CD4-positive, alpha-beta T cell treated with Interleukin-21 for 1 hour (primary cell): ENCODE measurements at places on chromosomes 7 and 10.

GRCh38 chr10:114167985-114168384, 6.0 kb downstream of the CCDC186 start:
- no peak for DNase-seq

DNA sequence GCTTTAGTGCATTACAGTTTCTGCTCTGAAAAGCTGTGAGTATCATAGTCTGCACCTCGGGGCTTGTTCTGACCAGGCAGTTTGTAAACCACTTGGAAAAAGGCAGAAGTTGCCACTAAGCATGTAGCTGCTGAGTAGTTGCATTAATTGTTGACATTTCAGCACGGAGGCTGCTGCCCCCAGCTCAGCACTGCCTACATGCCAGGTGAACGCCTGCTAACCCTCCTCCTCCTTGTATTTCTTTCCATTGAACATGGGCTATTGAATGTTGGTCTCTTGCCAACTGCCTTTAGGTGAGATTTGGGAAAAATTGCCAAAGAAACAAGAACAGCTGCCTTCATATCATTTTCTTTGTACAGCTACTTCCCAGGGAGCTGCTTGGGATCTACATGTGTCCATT, 164.2 kb downstream of the RAPGEF5 start:
- DNase-seq: no peak

DNA sequence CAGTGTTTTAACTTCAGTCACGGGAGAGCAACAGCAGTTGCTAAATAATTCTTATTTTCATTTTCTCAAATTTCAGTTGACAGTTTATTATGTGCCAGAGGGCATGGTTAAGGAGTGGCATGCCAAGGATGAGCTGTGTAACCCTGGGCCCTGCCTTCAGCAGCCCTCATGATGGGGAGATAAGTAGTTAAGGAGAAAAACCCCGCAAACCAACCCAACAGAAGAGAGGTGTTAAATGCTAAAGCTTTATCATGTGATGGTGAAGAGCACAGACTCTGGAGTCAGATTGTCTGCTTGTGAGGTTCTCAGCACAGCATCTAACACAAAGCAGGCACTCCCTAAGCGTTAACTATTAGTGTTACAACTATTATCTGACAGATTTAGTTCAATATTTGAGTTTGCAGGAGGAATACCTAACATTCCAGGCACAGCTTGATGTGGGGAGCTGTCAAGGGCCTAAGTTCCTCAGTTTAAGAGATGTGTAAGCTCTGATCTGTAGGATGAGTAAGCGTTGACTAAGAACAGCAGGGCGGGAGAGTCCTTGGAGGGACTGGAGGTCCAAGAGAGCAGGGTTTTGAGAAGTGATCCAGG, 29.6 kb downstream of the STAM start:
- no peak for DNase-seq

DNA sequence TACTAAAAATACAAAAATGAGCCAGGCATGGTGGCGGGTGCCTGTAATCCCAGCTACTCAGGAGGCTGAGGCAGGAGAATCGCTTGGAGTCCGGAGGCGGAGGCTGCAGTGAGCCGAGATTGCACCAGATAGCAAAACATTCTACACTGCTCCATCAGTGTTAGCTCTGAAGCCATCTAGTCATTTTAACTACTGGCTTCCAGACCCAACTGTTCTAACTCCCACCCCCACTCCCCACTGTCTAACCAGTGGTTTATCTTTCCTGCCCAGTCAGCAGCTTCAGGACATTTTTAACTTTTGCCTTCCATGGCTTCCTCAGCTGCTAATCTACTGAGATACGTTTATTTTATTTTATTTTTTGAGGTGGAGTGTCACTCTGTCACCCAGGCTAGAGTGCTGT, 6.2 kb upstream of the FRAT1 start:
- no peak for DNase-seq

- DNase-seq: no peak
Observed at GRCh38 chr10:129883029-129883428, 81.0 kb downstream of the EBF3 start.

DNA sequence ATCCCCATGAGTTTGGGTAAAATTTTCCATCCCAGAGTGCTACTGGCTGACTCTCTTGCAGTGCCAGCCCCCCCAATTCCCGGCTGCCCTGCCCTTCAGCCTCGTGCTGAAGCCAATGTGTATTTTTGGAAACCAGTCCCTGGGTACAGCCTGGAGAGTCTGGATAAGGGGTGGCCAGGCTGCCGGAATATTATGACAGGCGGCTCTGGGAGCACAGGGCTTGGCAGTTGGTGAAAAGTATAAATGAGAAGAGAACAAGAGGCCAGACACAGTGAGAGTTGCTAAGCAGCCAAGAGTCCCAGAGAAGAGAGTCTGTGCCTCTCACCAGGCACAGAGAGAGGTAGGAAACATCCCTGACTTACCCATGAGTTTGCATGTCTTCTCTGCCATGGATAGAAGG, 53.6 kb downstream of the TMEM130 start:
- DNase-seq: no peak

GRCh38 chr10:130897815-130898214, 413.7 kb downstream of the TCERG1L start:
- no peak for DNase-seq

DNA sequence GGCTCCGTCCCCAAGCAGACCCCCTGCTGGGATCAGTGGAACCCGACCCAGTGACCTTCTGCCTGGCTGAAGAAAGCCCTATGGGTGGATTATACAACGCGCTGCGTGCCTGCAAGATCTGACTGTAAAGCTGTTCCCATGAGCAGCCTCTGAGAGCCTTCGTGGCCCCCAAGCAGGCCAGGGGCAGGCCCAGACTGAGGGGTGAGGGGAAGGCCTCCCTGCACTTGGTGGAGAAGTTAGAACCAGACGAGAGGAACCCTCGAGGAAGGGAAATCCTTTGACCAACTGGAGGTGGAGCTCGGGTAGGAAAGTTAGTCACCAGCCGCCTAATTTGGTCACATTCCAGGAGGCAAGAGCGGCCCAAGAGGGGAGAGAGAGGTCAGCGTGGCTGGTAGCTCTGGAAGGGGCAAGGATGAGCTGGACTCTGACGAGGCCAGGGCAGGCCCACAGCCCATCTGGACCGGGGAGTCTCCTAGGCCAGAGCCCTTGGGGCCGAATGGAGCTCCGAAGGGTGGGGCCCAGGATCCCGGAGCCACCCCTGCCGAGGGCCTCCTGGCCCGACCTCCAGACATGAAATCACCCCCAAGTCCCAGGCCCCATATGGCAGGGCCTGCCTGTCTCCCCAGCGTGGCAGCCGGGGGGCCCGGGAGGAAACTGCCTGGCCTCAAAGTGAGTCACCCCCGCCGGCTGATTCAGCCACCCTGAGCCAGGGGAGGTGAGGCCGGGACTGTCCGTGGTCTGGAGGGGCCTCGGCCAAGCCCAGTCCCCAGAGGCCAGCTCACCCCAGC, 23.3 kb upstream of the PDGFA start:
- no peak for DNase-seq

GRCh38 chr7:2241580-2242540, at the start of the genes MRM2 and NUDT1:
TSS of gene MRM2 (minus strand) at chr7:2242205. CDS start at chr7:2242169, 36 bp downstream.
TSS of gene NUDT1 (plus strand) at chr7:2242226. CDS start at chr7:2244575, 2,349 bp downstream.
- DNase-seq: peak; percentile 71

GRCh38 chr7:74010407-74010806, 17.6 kb upstream of the ELN start:
- DNase-seq: no peak

DNA sequence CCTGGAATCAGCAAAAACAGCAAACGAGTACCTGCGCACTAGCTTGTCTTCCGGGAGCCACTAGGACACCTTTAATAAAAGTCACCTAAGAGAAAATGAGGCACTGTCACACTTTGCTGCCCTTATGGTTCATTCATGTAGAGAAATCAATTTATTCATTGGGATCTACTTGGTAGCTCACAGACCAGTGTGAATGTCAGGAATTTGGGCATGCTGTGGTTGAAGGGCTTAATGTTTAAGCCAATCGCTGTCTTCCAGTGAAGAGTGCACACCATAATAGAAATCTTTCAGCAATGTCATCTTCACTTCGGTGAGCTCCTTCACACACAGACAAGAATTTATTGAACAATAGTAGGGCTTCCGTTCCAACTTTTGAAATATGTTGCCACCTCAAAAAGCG, 65.1 kb downstream of the MARCHF5 start:
- DNase-seq: no peak

DNA sequence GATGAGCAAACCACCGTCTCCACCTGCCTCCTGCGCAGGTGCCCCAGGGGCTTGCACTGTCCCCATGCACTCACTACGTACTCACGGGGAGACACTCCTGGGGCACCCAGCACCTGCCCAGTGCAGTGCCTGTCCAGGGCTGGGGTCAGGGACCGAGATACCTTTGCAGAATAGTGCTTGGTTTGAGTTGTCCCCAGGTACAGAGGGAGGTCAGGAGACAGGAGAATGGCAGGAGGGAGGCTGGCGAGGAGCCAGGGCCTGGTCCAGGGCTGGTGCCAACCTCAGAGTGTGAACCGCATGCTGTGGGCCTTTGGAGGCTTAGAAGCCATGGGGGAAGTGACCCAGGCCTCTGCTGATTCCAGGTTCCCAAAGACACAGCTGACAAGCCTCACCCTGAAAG, 110.1 kb upstream of the GPR26 start:
- DNase-seq: no peak

- no peak for DNase-seq
Observed at GRCh38 chr7:45036317-45036716, 36.3 kb downstream of the CCM2 start.

- DNase-seq: no peak
Observed at GRCh38 chr7:140058517-140058916, 4.2 kb downstream of the PARP12 start.

DNA sequence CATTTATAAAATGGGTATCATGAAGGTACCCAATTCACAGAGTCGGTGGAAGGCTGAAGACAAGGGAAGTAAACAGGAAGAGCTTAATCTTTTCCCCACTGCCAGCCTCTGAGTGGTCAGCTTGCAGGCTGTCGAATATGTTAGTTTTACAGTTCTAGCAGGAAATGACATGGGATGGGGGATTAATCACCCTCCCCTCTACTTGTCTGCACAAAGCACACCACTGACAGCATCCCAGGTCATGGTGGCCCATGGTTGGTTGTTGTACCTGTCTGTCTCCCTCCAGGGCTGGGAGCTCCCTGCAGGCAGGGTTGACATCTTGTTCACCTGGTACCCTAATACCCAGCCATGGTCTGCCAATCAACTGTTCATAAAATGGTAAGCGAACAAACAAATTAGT, 55.6 kb downstream of the GRB10 start:
- no peak for DNase-seq

GRCh38 chr10:108427146-108427545, 1262.6 kb upstream of the SORCS1 start:
- no peak for DNase-seq

DNA sequence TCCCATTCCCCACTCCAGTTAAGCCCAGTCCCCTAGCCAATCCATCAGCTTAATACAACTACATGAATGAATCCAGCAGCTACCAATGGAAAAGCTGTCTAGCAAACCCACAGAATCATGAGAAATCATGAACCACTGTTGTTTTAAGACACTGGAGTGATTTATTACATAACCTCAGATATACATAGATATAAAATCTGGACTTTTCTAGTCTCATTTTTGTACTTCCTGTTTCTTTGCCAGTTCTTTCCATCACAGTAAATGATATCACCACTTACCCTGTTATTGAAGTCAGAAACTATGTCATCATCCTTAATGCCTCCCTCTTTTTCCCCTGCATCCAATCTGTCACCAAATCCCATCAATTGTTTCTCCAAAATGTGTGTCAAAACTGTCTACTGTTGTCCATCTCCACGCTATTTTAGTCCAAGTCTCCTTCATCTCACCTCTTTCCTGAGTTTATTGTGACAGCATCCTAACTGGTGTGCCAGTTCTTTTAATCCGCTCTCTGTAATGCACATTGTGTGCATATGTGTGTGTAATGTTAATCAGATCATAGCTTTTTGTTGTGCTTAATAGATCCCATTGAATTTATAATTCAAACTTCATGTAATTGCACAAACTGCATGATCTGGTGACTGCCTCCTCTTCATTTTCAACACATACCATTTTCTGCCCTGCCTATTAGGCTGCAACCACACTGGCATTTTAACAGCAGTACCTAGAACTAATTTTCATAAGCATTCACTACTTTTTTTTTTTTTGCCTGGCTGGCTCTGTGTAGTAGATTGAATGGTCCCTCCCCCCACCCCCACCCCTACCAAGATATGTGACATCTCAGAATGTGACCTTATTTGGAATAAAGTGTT, 56.0 kb downstream of the MKLN1 start:
- DNase-seq: no peak

- DNase-seq: no peak
Observed at GRCh38 chr7:23211589-23211988, 29.7 kb downstream of the NUP42 start.

DNA sequence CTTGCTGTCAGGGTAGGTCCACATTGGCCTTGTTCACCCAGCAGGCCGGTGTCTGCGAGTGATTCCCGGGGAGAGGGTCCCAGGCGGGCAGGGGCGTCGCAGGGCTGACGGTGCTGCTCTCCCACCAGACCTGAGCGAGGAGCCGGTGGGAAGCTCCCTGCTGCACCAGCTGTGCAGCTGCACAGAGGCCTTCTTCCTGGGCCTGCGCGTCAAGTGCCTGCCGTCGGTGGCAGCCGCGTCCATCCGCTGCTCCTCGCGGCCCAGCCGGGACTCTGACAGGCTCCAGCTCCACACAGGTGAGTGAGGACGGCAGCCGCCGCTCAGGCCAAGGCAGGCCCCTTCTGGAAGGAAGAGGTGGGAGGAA, 14.6 kb downstream of the AMZ1 start:
- DNase-seq: no peak

GRCh38 chr7:150410131-150410530, 31.0 kb downstream of the ZNF775 start:
- no peak for DNase-seq

DNA sequence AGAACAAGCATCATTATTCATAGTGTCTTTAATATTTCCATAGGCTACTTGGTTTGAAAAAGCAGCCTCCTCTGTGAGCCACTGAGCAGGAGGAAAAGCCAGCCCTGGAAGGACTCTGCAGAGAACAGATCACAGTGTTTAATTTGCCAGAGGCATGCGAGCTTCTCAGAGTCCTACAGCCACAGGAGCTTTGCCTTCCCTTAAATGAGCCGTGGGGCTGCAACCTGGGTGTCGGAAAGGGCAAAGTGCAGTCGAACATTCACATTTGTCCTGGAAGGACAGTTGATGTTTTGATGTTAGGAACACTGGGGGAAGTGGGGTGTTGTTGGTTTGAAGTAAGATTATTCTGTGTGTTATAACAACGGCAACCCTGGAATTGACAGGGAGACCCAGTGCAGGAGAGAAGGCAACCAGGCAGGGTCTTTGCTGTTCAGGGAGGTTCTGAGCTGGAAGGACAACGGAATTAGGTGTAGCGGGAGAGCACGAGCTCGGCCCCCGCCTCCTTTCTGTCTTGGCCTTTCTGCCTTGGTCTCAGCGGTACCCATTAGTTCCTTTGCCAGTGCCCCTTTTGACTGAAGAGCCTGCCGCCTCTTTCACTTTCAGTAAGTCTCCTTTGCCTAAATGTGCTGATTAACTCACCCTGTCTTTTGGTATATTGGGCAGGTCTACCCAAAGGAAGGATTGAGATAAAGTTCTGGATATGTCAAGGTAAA, 192.3 kb upstream of the PITRM1 start:
- DNase-seq: no peak
